HT1080 (cell line): ENCODE measurements at places on chromosomes 2 and 18. TPM values are rescaled to one million over a fixed set of nuclear protein-coding genes. Genes with fewer than 3 reads are reported as not detected.

TMEM178A gene
- total RNA-seq, result not detected in 2 replicates

CD28 gene
- total RNA-seq, result 0.03 TPM in 1 of 2 replicates, not detected in the other

KDSR gene
- total RNA-seq, result 54.7 and 80.6 TPM in 2 replicates

IL1F10 gene
- not detected in 2 replicates for total RNA-seq

CRYGD gene
- total RNA-seq, result not detected in 2 replicates

DNA sequence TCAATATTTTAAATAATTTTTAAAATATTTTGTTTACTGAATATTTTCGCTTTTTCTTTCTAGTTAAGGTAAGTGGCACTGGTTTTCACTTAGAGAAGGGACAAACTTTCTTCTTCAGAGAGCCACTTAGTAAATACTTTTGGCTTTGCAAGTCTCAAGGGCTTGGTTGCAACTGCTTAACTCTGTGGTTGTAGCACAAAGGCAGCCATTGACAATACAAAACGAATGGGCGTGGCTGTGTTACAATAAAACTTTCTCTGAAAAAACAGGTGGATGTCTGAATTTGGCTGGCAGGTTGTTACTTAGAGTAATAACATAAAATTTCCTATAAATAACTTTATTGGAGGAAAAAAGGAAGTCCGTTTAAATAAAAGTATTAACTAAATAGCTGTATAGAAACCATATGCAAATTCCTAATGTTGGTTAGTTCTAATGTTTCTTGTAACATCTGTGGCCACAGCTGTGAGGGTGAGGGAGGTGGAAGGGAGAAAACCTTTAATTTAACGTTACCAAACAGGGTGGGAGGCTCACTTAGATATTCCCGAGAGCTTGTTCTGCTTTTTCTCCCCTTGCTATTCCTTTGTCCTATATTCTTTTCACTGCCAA is 62.4 kb upstream of the TNP1 start:
- no peak for DNase-seq

GRCh38 chr2:69594341-69594740 is 49.2 kb downstream of the AAK1 start:
- DNase-seq, result no peak

- no peak for DNase-seq
Observed at GRCh38 chr2:171452773-171453172, 18.7 kb downstream of the DCAF17 start.

DNA sequence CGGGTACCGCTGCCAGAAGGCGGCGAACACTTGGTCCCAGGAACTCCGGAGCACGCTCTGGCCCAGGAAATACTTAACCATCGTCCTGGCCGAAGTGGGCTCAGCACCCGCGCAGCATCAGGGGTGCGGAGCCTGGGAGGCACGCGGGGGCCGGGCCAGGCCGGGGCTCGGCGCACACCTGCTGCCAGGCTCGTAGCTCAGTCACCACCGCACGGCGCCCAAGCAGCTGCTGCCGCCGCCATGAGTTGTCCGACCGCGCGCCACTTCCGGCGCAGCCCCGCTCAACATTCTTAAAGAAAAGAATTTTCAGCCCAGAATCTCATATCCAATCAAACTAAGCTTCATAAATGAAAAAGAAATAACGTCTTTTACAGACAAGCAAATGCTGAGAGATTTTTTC is 34.0 kb downstream of the MDH1 start:
- DNase-seq, result no peak

DNA sequence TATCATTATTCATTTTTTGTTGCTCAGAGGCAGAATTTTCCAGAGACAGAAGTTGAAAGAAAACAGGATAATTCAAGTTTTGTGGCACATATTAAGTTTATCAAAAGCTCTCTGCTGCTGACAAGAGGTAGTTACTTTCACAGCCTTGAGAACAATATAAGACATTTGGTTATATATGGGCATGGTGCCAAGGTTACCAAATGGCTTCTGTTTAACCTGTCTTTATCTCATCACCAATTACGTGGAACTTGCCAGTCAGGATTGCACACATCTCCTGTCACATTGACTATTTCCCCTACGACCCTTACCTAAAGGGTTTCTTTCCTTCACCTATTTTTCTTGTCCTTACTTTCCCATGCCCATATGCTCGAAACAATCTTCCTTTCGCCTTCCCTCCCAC is 35.9 kb downstream of the KLF7 start:
- DNase-seq, result no peak

DNA sequence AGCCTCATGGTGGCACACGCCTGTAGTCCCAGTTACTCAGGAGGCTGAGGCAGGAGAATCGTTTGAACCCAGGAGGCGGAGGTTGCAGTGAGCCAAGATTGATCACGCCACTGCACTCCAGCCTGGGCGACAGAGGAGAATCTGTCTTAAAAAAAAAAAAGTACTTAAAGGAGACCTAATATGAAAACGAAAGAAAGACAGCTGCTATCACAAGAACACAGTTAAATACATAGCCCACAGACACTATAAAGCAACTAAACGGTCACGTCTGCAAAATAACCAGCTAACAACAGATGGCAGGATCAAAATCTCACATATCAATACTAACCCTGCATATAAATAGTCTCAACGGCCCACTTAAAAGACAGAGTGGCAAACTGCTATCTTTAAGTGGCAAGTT is 43.9 kb upstream of the TACR1 start:
- no peak for DNase-seq

DNA sequence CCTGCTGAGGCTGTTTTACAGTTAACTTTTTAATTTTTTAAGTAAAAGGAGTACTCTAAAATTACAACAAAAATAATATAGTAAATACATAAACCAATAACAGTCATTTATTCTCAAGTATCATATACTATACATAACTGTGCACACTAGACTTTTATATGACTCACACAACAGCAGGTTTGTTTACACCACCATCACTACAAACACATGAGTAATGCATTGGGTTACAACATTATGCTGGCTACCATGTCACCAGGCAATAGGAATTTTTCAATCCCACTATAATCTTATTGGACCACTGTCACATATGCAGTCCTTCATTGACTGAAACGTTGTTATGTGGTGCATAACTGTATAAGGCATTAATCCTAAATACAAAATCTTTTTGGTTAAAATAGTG is 42.5 kb downstream of the RASGRP3 start:
- peak; percentile 31 for DNase-seq

GRCh38 chr18:76528477-76529432 is 33.7 kb upstream of the ZNF516 start:
- no peak for DNase-seq

DNA sequence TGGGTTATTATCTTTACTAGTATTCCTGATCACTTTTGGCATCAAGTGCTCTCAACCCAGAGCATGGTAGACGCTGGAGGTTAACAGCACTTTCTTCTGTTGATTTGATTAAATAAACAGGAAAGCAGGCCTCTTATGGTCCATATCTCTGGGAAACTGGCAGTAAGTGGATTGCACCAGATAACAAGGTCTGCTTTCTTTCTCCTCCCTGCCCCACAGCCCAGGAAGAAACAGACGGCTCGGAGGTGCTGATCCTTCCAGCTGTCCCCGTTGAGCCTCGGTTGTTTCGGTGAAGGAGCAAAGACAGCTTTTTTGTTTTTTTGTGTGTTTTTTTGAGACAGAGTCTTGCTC is 100.8 kb upstream of the KCTD1 start:
- DNase-seq, result no peak

DNA sequence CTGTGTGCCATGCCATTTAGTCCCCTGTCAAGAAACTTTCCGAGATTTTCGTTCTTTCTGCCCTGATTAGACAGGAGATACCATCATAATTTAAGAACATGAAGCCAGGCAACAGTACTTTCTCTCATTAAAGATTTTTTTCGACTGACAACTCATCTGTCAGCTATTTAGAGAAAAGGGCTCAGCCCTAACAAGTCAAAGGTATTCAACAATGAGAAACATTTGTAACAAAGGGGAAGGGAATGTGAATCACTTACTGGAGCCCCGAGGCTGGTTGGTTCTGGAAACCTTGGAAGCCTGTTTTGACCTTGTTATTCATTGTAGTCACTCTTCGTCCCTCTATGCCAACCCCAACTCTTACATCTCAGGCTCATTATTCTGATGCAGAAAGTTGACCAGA is 199.4 kb downstream of the SPP2 start:
- peak; percentile 97 for DNase-seq

GRCh38 chr2:47274054-47274782 is 119.1 kb upstream of the STPG4 start:
- no peak for DNase-seq
